Pancreas (tissue), 10 donors: ENCODE measurements at places on chromosomes 4 and X. TPM values are rescaled to one million over a fixed set of nuclear protein-coding genes. Genes with fewer than 3 reads are reported as not detected.

The MAGEA6 gene
- not detected for total RNA-seq

The TCP11X2 gene
- not detected for total RNA-seq

The MAGEA11 gene
- not detected for total RNA-seq

The FMR1NB gene
- not detected for total RNA-seq

The ODAPH gene
- not detected for total RNA-seq

The CENPVL1 gene
- not detected for total RNA-seq

The OTC gene
- total RNA-seq, result 1.3 TPM

The GPC3 gene
- total RNA-seq, result 1.7 TPM

The P2RY4 gene
- total RNA-seq, result 0.32 TPM

The KLF8 gene
- 0.88 TPM for total RNA-seq

The PDLIM3 gene
- 7.0 TPM for total RNA-seq
